Activated CD4-positive, alpha-beta T cell treated with anti-CD3 and anti-CD28 coated beads, Interleukin-2, amount 50 U/mL, for 24 hours (primary cell): ENCODE measurements at places on chromosomes 6 and 20.

GRCh38 chr20:42041000-42041565 is 422.9 kb upstream of the CHD6 start:
- DNase-seq: no peak

DNA sequence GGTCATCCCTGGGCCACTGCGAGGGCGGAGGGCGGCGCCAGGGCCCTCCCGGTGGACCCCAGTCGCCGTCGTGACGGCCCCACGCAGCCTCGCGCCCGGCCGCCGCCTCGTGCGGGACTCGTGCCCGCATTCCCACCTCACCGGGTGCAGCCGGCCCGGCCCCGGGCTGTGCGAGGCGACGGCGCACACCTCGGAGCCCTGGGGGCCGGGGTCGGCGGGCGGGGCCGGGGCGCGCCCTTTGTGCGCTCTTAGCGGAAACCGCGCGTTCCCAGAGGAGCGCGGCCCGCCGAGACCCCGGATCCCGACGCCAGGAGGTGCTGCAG is 5.5 kb upstream of the DLL1 start:
- DNase-seq: no peak

DNA sequence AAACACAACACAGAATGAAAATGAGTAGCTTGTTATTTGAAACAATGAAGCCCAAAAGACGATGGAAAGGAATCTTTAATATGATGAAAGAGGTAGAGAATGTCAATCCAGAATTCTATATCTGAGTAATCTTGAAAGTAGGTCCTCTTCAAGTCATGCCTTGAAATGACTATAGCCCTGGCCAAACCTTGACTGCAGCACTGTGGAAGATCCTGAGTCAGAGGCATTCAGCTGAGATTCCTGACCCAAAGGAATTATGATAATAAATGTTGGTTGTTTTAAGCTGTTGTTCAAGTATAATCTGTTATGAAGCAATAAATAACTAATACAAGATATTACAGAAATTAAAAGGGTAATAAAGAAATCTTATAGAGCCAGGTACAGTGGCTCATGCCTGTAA is 64.8 kb downstream of the IBTK start:
- no peak for DNase-seq

DNA sequence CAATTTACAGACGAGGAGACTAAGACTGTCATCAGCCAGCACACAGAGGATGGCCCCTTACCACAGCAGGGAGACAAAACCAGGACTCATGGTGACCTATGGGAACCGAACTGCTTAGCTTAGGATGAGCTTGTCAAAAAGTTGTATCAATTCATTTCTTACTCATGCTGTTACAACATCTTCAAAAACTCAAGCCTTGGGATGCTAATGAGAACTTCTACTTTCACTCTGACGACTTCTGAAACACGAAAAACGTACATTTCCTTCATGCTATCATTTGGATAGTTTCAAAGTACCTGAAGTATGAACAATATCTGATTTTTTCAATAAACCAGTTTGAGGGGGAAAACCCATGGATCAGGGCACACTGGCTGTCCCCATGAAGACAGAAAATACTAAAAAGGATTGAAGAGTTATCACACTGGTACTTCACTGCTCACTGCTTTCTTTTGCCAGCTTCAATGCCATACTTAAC is 31.9 kb downstream of the HIVEP2 start:
- no peak for DNase-seq

DNA sequence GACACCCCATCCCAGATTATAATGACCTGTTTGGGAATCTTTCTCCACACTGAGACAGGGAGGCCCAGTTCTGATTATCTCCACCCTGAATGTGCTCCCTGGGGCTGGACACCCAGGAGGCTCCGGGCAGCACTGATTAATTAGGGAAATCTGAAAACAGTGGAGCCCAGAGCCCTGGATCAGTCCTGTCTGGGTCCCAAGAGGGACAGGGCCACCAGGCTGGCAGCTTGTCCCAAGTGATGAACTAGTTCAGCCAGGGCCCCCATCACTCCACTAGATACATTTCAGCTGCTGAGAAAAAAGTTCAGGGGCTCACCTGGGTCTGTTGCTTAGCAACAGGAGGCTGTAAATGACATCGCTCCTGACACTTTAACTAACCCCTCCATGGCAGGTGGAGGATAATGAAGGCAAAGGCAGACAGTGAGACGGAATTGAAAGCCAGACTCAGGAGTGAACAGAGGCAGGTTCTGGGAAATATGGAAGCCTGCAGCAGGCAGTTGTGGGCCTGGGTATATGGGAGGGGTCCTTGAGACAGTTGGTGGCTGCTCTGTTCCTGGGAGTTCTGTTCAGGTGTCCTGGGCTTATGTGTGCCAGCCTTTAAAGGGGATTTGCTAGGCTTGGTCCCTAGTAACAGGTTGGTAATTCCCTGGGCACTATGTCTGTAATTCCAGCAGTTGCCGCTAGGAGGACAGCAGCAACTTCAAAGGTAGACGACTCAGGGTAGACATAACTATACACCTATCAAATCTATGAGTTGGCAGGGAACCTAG is 78.3 kb upstream of the CTNNBL1 start:
- DNase-seq: peak; percentile 38

DNA sequence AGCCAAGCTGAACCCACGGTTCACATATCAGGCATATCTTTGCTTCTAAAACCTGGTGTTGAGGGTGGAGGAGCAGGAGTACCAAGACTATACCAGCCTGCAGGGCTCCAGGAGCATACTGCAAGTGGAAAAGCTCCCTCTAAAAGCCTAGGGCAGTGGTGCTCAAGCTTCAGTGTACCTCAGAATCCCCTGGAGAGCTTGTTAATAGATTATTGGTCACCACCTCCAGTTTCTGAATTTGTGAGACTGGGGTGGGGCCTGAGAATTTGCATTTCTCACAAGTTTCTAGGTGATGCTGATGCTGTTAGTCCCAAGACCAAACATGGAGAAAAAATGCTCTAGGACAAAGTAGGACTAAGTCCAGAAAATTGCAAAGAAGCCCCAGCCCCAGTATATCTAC is 65.4 kb downstream of the FILIP1 start:
- DNase-seq: no peak

GRCh38 chr20:2004171-2004570 is 10.3 kb upstream of the PDYN start:
- no peak for DNase-seq

GRCh38 chr6:111410371-111410770 is 72.6 kb downstream of the REV3L start:
- no peak for DNase-seq

- no peak for DNase-seq
These were observed 526 bp downstream of the SULF2 start for GRCh38 chr20:47784599-47785310.

DNA sequence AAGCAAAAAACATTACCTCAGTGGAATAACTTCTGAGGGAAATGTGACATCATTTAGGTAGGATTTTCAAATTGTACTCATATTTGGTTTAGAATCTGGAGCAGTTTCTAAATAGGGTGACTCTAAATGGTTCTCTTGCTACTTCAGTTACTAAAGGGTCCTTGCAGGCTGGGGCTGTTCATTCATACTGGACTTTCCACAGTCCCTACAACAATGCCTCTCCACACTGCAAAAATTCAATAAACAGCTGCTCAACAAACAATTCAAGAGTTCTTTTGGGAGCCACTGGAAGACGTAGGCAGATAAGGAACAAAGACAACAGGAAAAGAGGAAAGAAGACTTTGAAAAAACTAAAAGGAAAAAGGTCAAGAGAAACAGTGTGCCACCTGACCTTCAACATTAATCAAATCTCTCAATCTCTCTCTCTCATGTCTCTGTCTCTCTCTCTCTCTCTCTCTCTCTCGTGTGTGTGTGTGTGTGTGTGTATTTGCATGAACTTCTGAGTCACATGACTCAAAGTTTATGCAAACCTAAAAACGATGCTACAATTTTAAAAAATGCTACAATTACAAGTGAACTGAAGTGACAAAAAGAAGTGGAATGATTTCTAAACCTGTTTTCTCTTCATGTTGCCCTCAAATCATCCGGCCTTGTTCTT is 14.5 kb downstream of the NOL7 start:
- no peak for DNase-seq

- DNase-seq: no peak
These were observed 3.5 kb upstream of the CCN6 start for GRCh38 chr6:112050429-112050828.

GRCh38 chr20:1389703-1390580 is 2.9 kb downstream of the FKBP1A start:
- no peak for DNase-seq

GRCh38 chr20:16273812-16274555 is 299.3 kb downstream of the KIF16B start:
- no peak for DNase-seq

DNA sequence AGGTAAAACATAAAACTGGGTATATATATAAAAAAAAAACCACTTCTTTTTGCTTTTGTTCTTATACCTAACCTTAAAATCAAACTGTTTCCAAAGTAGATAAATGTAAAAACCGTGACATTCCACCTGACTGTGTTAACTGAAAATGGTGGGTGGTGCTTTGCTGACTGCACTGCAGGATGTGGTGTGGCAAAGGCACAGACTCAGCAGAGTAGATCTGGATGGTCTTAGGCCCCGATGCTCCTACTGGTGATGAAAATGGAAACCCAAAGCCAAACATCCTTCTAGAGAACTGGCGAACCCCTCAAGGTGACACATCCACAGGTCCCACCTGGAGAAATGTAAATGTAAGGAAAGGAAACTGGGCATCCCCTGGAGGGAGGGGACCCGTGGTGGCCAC is 8.9 kb downstream of the TGIF2 start:
- DNase-seq: no peak

DNA sequence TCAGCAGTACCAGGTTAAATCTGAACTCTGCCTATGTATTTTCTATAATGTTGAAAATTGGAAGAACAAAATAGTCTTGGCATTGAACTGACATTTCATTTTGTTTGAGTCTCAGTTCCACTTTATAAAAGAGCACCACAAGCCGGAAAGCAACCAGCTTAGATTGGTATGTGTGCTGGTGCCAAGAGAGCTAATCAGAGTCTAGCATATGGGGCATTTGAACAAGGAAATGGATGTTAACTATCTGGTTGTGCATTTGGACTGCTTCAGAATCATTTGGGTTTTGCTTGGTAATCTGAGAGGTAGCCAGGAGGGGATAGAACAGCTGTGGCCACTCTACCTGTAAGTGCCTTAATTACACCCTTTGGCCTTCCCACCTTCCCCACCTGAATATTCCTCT is 184.8 kb downstream of the GRIK2 start:
- no peak for DNase-seq

DNA sequence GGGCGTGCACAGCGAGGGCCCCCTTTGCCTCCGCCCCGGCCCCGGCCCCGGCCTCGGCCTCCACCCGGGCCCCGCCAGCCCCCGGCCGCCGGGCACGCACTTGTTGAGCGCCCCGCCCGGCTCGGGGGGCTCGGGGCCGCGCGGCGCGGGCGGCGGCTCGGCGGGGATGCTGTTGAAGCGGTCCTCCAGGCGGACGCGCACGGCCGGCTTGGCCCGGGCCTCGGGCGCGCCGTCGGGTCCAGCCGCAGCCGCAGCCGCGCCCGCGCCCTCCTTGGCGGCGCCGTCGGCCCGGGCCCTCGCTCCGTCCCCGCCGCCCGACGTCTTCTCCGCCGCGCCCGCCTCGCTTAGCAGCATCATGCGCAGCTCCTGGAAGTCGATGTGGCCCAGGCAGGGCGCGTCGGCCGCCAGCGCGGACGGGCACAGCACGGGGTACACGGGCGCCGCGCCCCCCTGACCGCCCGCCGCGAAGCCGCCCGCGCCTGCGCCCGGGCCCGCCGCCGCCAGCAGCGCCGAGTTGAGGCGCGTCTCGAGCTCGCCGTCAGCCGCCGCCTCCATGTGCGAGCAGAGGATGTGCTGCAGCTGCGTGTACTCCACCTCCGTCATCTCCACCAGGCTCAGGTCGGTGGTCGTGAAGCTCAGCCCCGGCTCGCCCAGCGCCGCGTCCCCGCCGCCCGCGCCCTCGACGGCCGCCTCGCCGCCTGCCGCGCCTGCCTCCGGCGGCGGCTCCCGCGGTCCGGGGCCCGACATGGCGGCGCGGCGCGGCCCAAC is 514 bp downstream of the TCFL5 start:
- DNase-seq: no peak
